ENCODE measurements at places on chromosomes 6 and 20.

GRCh38 chr6:129785047-129785755, 75.2 kb upstream of the ARHGAP18 start:
- no peak for DNase-seq

- DNase-seq = no peak
These were observed 73.0 kb upstream of the KCNG1 start for GRCh38 chr20:51095633-51096521.

- no peak for DNase-seq
These were observed 2.7 kb downstream of the SRF start for GRCh38 chr6:43173591-43174262.

GRCh38 chr20:57117296-57117695, 149.1 kb downstream of the BMP7 start:
- no peak for DNase-seq

DNA sequence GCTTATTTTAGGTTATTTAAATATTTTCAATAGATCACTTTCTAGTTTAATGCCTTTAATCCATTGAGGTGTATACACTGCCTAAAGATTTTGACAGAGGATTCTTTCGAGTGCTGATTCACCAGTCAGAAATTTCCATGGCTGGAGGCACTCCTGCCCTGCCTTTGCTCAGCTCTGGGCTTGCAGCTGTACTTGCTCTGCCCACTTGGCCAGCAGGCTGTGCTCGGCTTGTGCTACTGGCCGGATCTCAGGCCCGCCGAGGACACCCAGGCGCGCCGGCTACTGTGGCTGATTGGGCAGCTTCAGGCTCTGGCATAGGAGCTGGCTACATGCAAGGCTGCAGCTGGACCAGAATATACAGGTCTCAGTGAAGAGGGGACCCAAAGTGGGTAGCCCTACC, 675.1 kb upstream of the MMS22L start:
- DNase-seq = no peak

- DNase-seq = no peak
These were observed 256.9 kb downstream of the LRFN2 start for GRCh38 chr6:40330301-40330721.

DNA sequence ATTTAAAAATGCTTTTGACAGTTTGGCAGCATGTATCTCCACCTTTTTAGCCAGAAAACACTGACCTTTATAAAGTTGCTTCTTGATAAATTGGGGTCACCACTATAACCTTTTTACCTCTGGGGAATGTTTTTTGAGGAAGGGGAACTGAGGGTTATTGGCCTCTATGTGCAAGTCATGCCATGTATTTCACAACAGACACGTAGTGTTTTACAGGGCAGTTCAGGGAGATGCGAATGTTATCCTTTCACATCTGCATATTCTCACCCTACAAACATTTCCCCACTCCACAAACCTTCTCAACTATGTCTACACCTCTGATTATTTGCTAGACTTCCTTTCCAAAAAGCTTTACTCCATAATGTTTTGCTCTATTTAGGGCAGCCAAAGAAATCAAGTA, 17.0 kb upstream of the SLA2 start:
- no peak for DNase-seq

GRCh38 chr20:58149437-58150091, 78.9 kb downstream of the ANKRD60 start:
- DNase-seq = no peak

DNA sequence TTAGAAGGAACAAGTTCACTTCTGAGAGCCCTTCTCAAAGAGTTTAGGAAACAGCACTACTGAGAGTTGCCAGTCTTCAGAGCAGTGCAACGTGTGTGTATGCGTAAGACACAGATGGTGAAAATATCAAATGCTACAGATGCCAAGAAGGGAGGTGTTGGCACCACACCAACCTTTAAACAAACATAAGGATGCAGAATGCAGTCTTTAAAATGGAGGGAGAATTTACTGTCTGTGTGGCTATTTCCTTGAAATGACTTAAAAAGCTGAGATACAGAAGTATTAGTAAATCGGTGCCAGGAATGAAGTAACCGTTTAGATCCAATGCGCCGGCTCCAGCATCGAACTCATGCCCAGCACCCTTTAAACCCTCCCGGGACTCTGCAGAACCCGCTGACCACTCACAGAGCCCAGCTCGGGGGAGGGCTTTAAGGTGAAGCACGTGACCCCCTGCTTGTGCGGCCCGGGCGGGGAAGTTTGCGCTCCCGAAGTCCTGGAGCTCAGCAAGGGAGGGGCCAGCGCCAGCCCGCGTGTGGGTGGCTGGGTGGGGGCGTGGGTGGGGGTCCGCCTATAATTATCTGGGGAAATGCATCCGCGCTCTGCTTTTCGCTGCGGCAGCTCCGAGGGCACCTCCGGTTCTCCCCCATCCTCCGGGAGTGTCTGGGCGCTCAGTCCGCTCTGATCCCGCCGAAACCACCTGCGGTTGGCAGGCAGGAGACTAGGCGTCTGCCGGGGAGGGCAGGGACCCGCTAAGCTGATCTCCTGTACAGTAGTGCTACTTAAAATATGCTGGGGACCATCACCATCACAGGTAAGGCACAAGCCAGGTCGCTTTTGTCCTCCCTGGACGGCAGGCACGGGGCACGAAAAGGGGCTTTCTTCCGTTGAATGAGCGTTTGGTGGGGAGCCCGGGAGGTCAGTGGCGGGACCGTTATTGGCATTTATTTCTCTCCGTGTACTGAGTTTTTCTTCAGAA, 66.0 kb downstream of the ZBTB2 start:
- DNase-seq = no peak

DNA sequence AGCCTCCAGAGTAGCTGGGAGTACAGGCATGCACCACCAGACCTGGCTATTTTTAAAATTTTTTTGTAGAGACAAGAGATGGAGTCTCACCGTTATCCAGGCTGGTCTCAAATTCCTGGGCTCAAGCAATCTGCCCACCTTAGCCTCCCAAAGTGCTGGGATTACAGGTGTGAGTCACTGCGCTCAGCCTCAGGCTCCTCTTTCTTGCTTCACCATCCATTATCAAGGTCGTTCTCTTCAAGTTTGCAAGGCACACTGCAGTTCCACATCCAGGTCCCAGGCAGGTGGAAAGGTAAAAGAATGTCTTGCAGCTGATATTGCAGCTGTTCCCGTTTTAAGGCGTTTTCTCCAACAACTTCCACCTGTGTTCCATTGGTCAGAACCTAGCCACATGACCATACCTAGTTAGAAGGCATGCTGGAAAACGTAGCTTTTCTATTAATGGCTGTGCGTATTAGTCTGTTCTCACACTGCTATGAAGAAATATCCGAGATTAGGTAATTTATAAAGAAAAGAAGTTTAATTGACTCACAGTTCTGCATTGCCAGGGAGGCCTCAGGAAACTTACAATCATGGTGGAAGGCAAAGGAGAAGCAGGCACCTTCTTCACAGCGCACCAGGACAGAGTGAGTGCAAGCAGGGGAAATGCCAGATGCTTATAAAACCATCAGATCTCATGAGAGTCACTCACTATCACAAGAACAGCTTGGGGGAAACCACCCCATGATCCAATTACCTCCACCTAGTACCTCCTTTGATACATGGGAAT, 51.7 kb downstream of the PCNA start:
- no peak for DNase-seq

GRCh38 chr20:7723284-7723683, 217.0 kb downstream of the HAO1 start:
- DNase-seq = no peak

All from GM13977 (cell line).